ENCODE measurements at places on chromosomes 3 and 15.
A peak's percentile ranks its signal among the peaks of the same experiment; 100 is the strongest.

DNA sequence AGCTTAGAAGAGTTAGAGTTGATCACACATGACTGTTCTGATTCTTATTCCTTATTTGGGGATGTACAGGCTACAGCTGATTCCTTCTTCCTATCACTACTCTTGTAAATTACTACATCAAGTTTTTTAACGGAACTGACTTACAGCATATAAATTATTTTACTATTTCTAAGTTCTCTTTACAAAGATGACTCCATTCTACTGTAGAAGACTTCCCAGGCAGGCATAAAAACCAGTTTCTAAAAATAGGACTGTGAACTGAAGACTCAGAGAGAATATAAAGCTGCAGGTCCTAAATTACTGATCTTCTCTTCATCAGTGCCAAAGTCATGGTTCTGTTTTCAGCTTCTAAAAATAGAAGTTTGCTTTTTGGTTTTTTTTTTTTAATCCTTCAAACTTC, 38.9 kb downstream of the ANO10 start:
- no peak for DNase-seq

- DNase-seq = no peak
These were observed 8.0 kb downstream of the BCL2L10 start for GRCh38 chr15:52104532-52105004.

DNA sequence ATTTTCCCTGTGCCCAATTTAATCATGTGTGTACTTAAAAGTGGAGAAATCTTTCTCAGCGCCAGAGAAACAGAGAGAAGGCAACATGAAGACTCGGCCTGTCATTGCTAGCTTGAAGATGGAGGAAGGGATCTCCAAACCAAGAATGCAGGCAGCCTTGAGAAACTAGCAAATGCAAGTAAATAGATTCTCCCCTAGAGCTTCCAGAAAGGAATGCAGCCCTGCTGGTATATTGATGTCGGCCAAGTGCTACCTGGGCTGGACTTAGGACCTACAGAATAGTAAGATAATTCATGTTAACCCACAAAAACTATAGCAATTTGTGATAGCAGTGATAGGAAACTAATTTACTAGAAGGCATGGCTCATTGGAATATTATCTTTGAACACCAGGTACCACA, 150.9 kb upstream of the ABI3BP start:
- no peak for DNase-seq

GRCh38 chr15:43199945-43200488, 14.8 kb downstream of the CCNDBP1 start:
- no peak for DNase-seq

DNA sequence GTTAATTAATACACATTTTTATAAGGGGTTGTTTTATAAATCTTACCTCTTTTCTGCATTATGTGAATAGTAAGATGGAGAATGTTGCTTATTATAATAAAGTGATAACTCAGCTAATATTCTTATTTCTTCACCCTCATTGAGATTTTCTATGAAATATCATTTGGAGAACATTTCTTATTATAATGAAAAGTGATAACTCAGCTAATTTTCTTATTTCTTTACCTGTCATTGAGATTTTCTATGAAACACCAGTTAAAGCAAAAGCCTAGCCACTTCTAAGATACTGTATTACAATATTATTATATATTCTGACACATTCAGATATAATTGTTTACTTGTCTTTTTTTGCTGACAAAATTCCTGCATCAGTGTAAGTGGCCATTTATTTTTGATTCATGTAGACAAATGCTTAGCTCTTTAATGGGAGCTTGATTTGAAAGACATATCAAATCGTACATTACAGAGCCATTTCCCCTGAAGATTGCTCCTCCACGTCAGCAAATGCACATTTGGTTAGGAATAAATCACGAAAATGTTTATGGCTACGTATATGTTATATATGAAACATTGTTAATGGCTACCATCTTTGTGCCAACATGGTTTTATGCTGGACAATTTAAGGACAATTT, 427.5 kb downstream of the CHL1 start:
- DNase-seq = no peak

DNA sequence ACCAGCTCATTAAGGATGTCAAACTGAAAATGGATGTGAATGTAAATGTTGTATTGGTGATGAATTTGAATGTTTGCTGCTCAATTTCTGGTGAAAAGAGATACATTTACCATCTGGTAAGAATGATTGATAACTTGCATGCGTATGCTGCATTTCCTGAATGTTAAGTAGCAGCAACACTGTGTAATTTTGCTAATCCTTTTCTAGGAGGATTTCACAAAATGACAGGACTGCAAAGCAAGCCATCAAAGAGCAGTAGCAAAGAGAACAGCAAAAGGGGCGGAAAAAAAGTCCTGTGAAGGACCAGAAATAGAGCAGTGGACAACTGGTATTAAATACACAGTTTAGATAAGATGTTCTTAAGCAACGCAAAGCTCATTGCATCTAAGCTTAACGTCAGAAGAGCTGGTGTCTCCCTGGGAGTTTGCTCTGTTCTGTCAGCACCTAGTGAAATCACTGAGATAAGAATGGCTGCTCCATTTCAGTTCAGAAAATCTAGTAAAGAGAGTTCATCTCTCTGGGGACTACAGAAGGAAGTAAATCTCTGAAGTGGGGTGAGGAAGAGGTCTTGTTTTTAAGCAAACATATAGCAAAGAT, 23.5 kb upstream of the PAQR5 start:
- DNase-seq = no peak

- DNase-seq = no peak
These were observed 57.6 kb downstream of the LRIG1 start for GRCh38 chr3:66443118-66443803.

- no peak for DNase-seq
These were observed 52.7 kb upstream of the PDZRN3 start for GRCh38 chr3:73677336-73678024.

DNA sequence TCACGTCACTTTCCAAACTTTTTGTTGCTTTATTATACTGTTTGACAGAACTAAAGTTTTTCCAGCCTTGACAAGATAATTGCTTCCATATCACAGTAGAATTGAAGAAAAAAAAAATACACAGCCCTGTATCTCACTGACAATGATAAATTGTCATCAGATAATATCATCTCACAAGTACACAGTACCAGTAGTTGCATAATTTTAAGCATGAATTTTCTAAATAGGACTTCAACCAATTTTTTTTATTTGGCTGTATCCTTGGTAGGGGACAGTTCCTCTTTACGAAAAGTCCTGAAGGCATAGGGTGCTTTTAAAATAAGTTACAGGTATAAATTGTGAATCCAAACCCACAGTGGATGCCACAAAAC, 230.7 kb downstream of the ATP8B4 start:
- no peak for DNase-seq

DNA sequence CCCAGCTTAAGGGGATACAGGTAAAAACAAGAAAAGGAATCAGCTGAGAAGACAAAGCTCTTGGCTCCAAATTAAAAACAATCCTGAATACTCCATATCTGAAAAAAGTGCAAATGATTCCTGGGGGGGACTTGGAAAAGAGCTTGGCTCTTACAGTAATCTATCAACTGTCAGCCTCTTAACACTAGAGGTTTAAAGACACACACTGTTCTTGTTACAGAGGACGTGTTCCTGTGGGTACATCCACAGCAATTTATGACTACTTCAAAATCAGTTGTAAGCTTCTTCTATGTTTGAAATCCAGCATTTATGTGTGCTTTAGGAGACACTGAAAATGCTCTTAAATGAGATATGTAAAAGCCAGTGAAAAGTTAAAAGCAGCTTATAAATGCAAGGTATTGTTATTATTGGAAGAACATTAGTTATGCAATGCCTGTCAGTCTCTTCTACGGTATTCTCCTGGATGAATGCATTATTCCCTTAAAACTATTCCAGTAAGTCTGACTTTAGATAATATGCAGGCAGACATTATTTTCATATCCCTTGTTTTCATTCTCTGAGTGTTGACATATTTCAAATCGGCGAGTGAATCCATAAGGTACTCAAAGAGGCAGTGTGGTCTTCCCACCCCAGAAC, 408.4 kb upstream of the ADAMTS9 start:
- no peak for DNase-seq

- DNase-seq = no peak
These were observed 31.5 kb upstream of the KY start for GRCh38 chr3:134682196-134682880.

- DNase-seq = no peak
These were observed 77.7 kb upstream of the NR2E3 start for GRCh38 chr15:71732636-71733035.

- no peak for DNase-seq
These were observed 303.8 kb downstream of the RPLP1 start for GRCh38 chr15:69756440-69756839.

DNA sequence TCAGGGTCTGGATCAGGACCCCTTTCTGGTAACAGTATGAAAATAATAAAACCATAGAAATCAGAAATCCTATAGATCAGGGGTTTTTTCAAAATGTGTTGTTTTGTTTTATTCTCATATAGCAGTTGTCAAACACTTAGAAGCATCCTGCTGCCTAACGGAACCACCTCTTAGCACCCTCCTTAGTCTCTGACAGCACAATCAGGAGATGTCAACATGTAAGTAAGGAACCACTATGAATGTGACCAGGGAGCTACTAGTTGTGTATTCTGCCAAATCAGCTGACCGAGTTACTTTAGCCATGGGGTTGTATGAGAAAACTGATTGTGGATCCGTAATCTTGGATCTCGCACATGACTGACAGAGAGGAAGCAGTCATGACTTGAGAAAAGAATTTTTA, 22.2 kb downstream of the CCDC39 start:
- DNase-seq = no peak

- no peak for DNase-seq
These were observed 15.2 kb downstream of the EIF4E3 start for GRCh38 chr3:71709908-71710511.

DNA sequence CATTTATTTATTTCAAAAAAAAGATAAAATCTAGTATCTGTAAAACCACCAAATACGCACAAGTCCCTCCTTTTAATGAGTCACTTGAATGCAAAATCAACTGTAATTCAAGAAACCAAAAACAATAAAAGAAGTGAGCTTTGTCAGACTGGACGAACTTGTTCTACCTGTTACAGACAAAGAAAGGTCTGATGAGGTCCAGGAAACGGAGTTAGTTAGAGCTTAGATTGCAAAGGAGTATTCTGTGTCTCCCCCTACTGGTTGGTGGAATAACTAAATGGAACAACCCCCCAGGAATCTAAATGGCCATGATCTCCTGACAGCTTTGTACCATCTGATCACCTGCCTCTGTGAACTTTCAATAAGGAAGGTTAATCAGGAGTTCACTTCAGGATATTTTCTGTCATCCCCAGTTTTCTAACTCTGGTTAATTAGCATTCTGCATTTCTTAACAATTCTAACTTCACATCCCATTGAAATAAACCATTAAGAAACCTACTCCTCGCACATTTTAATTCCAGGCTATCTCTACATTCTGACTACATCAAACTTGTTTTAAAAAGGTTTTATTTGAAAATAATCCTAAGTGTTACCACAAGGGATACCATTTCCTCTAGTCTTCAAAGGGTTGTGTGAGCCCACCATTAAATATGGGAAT, 333.0 kb upstream of the SATB1 start:
- DNase-seq = peak; percentile 12

- DNase-seq = no peak
These were observed 148.4 kb downstream of the B3GALNT1 start for GRCh38 chr3:160956785-160957184.

DNA sequence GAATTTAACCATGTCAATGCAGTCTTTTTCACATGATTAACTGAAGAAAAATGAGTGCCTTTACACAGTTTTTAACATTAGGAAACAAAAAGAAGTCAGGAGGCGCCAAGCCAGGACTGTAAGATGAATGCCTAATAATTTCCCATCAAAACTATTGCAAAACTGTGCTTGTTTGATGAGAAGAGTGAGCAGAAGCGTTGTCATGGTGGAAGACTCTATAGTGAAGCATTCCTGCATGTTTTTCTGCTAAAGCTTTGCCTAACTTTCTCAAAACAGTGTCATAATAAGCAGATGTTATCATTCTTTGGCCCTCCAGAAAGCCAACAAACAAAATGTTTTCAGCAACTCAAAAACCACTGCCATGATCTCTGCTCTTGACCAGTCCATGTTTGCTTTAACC, 156.8 kb upstream of the CDIN1 start:
- no peak for DNase-seq

GRCh38 chr3:186511245-186511644, 32.9 kb downstream of the CRYGS start:
- DNase-seq = no peak

DNA sequence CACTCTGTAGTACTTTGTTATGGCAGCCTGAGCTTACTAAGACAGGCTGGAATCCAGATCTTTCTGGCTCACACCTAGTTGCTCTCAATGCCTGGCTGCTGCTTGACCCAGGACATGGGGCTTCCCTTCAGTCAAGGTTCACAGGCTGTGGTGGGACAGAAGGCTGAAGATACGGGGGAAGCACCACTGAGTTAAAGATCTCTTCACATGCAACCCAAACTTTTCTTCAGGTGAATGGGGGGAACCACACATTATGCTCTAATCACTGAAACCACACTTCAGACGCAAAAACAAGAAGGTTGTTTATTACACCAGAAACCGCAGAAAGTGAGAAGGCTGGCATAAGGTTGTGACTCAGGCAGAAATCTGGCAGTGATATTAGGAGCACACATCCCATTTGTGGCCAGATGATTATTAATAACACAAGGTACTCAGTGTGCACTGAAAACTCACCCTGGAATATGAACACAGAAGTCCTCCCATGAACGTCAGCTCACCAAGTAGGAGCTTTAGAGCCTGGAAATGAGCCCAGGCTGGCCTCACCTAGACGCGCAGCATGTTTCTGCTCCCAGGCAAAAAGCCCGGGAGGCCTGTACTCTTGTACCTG, 230.5 kb upstream of the CHRNA7 start:
- DNase-seq = peak; percentile 7

DNA sequence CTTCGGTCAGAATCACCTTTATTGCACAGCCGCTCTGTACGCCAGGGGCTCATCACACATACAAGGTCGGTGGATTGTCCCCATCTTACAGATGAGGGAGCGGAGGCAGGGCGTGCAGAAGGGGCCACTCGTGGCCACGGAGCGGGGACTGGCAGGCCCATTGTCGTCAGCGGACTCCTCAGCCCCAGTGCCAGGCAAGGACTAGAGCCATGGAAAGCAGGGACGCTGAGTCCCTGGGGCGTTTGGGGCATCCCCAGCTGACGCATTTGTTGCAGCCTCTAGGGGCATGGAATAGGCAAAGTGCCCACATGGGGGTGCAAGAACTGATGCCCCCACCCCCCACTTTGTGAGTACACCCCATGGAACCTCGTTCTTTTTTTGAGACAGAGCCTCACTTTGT, 29.8 kb upstream of the FURIN start:
- no peak for DNase-seq

GRCh38 chr3:71784914-71785531, at the start of gene PROK2:
Gene PROK2 (minus strand): TSS chr3:71785148. CDS start chr3:71785052, 96 bp downstream.
- no peak for DNase-seq

DNA sequence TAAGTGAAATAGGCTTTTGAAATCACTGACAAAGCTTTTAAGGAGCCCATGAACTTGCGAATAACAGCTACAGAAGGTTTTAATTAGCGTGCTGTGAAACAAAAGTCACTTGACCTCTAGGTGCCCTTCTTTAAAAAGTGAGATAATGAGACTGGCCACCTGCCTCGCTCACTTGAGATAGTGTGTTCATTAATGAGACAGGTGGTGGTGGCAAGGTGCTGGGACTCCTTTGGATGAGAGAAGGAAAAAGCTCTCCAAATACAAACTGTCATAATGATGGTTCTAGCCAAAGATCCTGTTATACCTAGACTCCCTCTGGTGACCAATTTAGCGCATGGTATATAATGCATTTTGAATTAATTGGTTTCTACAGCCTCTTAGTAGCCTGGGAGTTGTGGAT, 22.7 kb upstream of the IREB2 start:
- no peak for DNase-seq

GRCh38 chr3:65148687-65149086, 460.9 kb upstream of the ADAMTS9 start:
- DNase-seq = no peak

GRCh38 chr3:176579711-176580185, 617.5 kb downstream of the TBL1XR1 start:
- no peak for DNase-seq
